ENCODE measurements at places on chromosomes 2 and 18. TPM values are rescaled to one million over a fixed set of nuclear protein-coding genes. Genes with fewer than 3 reads are reported as not detected.

CCL20 gene
- 1.5 TPM for total RNA-seq

GRB14 gene
- total RNA-seq, result 1.8 TPM

TXNL4A gene
- 44.0 TPM for total RNA-seq

ROCK2 gene
- 20.7 TPM for total RNA-seq
